ENCODE measurements at places on chromosomes 5 and 9.

- DNase-seq = no peak
Measured at GRCh38 chr9:137299938-137300337, 2.1 kb downstream of the NRARP start.

- no peak for DNase-seq
Measured at GRCh38 chr9:130026583-130027340, 16.2 kb downstream of the FNBP1 start.

DNA sequence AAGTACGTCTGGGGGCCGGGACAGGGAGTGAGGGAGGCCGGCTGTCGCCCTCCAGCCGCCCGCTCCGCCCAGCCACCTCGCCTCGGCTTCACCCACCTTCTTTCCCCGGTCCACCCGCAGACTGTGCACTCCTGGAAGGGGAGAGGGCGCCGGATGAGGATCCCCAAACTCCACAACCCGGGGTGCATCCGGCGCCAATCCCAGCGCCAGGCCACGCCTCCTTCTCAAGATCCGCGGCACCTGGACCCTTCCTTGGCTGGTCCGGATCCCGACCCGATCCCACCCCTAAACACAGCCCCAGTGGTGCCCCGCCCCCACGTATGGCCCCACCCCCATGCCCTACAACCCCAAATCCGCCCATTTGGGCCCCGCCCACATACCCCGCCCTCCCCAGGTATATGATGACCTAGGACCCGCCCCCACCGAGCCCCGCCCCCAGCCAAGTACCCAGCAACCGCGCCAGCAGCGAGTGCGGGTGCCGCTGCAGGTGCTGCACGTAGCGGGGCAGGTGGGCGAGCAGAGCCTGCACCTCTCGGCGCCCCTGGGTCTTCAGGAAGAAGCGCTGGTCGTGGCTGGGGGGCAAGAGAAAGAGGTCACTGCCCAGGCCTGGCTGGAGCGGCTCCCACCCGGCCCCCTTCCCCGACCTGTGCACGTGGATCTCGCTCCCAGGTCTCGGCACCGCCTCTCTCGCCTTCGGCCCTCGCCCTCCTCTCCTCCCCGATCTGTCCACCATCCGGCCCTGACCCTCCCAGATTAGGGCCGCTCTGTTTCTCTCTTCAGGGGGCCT is 3.2 kb downstream of the PIP5KL1 start:
- no peak for DNase-seq

DNA sequence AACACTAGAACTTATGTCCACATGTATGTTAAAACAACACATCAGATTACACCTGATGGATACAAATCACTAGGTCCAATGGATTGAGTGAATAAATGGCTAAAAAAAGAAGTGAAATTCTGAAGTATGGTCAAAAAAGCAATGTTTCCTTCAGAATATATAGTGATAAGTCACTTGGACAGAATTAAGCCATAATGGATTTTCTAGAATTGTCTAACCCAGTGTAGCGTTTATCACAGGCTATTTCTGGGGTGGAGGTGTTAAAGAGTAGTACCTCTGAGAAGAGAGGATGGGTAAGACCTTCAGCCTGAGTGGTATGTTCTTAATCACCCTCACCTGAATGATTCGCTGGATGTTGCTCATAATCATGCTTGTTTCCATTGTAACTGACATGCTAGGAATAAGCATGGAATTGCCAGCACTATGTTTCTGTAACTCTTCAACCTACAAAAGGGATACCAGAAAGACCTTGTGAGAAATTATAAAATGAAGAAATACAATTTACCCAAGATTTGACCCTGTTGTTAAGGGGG is 33.2 kb downstream of the SLC31A2 start:
- DNase-seq = no peak

DNA sequence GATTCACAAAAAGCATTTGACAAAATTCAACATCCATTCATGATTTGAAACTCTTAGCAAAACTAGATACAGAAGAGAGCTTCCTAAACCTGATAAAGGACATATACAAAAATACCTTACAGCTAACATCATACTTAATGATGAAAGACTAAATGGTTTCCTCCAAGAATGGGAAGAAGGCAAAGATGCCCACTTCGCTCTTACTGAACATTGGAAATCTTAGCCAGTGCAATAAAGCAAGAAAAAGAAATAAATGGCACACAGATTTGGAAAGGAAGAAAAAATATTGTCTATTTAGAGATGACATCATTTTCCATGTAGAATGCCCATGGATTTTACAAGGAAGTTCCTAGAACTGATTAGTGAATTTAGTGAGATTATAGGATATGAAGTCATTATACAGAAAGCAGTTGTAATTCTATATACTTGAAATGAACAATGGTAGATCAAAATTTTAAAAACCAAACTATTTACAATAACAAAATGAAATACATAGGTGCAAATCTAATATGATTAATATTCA is 64.4 kb downstream of the NAA35 start:
- DNase-seq = no peak

DNA sequence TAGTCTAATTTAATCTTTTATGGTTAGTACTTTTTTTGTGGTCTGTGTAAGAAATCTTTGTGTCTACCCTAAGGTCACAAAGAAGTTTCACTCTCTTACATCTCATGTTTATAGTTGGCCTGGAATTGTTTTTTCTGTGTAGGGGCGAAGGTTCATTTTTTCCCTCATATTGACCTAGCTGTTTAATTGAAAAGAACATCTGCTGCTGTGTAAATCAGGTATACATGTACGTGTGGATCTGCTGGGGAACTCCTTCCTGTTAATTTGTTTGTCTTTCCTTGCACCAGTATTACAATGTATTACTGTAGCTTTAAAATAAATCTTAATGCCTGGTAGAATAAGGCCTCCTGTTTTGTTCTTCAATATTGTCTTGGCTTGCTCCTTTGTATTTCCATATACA is 37.8 kb downstream of the EXOSC2 start:
- no peak for DNase-seq

- DNase-seq = no peak
Measured at GRCh38 chr5:59976342-59976741, 82.8 kb upstream of the PDE4D start.

DNA sequence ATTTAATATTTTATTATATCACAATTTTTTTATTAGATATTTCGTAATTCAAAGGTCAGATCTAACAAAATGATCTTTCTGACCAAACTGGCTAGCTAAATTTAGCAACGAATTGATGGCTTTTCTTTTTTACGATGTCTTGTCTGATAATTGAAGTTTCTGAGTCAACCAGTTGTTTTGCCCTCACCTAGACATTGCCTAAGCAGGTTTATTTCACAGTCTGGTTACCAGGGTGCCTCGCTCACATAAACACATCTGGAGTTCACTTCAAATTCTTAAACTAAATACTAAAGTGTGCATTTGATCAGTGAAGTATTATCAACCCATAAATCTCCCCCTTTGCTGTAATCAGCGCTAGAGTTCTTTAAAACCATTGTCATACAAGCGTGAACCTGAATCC is 448.3 kb downstream of the TLE4 start:
- DNase-seq = no peak

GRCh38 chr9:136343884-136344269 is 16.5 kb downstream of the GPSM1 start:
- no peak for DNase-seq

DNA sequence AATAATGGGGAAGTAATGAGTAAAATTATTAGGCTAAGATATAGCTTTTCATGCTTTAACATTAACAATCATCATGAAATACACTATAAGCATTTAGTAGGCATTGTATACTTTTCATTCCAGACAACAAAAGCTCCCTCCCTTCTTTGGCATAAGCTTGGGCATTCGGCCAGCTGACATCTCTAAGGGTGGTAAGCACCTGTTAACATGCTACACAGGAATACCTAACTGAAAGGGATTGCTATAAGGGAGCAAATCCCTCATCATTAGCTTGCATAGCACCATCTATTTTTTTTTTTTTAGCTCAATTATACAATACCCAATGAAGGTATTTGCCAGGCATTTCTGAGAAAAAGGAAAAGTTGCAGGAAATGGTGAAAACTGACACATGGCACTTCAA is 16.6 kb downstream of the STRBP start:
- DNase-seq = no peak

DNA sequence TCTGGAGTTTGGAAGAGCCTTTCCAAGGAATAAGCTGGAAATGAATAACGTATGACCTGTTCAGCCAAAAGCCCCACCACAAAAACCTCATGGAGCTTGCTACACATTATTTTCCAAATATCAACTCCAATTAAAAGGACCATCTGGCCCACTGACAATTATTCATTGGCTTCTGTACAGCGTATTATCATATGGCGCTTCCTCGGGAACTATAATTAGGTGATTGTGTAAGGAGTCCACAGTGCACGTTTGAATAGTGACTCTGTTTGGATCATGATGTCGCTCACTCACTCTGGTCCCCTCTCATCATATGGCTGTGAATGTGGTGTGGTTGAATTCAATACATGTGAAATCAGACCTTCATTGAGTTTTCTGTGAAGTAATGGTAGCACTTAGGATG is 52.1 kb downstream of the GDNF start:
- DNase-seq = no peak

DNA sequence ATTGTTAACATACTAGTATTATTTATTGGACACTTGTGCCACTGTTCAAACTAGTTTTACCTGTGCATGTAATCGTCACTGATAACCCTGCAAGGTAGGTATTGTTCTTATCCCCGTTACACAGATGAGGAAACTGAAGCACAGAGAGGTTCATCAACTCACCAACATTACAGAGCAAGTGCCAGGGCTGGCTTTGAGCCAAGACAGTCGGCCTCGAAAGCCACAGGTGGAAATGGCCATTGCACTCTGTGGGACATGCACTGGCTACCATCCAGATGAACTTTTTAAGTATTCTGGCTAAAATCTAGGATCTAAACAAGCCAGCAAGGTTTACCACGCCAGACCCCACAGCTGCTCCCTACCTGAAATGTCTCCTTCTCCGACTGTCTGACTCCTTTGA is 57.9 kb downstream of the TEX10 start:
- no peak for DNase-seq
